ENCODE measurements at places on chromosomes 6 and 20.

GRCh38 chr6:152471456-152472265 lies 165.5 kb downstream of the SYNE1 start:
- no peak for DNase-seq

DNA sequence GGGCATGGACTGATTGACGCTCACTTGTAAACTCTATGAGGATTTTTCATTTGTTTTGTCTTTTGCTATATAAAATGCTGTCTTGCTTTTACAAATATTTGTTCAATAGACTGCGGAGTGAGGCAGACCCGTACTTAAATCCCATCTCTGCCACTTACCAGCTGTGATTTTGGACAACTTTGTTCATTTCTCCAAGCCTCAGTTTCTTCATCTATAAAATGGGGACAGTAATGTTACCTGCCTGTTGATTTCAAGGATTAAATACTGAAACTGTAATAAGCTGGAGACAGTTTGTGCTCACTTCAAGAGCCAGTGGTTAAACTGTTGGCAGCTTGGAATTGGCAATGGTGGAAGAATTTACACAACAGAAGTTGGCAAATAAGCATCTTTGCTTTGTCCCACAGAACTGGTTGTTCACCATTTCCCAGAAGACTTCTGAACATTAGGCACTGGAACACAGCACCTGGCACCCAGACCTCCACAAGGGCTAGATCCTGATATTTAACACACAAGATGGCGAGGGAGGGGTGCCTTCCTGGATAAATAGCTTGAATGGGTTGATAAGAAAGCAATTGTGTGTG lies 479.2 kb downstream of the QKI start:
- no peak for DNase-seq

DNA sequence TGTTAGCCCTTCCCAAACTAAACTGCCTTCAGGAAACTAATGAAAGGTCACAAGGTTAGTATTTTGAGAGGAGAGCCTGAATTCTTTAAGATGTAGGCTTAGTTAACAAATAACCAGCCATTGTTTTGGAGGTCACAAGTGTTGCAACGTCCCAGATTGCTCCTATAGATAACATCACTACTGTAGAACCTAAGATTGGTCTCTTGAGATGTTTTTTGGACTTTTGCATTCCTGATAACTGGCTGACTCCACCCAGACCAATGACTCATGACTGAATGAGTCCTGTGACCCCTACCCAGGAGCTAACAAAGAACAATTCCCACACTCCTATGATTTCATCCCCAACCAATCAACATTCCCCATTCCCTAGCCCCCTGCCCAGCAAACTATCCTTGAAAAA lies 178.8 kb downstream of the SCP2D1 start:
- no peak for DNase-seq

DNA sequence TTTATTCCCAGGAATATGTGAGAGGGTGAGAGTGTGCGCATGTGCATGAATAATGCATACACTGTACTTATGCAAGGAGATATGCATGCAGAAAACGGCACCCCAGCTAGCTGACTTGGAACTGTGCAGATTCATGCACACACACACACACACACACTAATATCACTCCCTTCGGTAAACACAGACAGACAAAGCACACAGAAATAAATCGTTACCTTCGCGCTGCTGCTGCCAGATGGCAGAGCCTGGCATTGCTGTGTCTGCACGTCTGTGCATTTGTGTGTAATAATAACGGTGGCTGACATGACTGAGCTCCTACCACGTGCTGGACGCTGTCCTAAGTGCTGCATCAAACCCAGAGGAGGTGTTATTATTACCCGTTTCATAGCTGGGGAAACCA lies 36.8 kb downstream of the PREX1 start:
- DNase-seq, result no peak

DNA sequence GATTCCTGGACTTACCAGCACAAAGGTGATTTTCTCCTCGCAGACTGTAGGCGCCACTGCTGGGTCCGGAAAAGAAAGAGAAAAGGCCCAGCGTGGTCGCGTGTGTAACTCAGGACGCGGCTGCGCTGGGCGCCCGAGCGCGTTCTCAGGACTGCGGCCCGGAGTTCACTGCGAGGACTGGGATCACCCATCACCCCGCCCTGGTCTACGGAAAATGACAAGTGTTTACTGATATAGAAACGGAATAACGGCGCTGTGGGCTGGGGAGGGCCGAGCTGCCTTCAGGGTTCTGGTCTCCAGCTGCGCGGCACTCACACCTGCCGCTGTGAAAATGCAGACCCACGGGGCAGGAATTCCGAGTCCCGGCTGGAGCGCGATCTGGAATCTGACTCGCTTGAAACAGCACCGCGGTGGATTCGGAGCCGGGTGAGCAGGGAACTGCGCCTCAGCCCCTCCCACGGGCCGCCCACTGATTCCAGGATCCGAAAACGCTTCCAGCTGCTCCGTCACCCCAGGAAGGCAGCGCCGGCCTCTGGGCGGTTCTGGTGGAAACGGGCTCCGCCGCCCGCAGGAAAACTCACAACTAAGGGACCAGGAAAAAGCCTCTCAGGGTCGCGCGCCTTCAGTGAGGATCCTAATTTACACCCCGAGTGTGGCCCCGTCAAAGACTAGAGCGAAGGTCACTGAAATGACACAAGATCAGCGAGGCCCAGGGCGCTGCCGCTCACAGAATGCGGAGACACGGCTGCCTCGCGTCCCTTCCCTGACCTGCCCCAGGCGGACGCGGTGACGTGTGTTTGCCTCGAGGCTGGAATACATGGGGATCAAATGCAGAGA lies 34.5 kb downstream of the HLA-A start:
- DNase-seq, result peak; percentile 78

GRCh38 chr6:11434565-11435326 lies 102.8 kb upstream of the TMEM170B start:
- DNase-seq, result no peak

- DNase-seq, result no peak
Measured at GRCh38 chr6:170250455-170250854, 40.4 kb downstream of the DLL1 start.

DNA sequence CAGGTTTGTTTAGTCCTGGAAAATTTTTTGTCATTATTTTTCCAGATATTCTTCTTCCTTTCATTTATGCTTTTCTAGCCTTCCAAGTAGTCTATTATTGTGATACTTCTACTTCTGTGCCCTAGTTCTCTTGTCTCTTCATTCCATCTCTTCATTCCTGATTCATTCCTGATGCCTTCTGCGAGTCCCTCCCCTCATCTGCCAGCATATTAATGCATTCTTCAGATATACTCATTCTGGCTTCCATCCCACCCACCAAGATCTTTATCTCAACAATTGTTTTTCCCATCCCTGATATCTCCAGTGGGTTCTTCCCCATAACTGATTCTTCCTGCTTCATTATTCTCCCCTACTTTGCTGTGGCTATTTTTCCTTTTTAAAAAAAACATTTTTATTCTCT lies 35.2 kb downstream of the ALDH5A1 start:
- no peak for DNase-seq

GRCh38 chr6:39952167-39952566 lies 17.9 kb upstream of the MOCS1 start:
- DNase-seq, result no peak

DNA sequence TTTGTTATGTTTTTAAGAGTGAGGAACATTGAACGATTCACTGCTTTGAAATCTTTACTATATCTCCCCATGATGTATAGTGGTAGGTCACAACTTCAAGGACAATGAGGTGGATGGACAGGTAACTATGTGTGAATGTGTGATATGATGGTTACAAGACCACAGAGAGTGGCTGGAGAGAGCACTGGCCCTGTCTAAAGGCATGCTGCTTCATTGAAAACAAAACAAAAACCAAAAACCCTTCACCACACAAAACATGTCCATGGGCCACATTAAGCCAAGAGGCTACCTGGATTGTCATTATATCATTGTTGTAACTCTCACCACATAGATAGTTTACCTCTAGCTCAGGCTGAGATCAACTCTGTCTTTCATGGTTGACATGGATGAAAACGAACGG lies 180.6 kb upstream of the TENT5A start:
- DNase-seq, result no peak

- DNase-seq, result peak; percentile 59
Measured at GRCh38 chr20:62927128-62927705, 912 bp upstream of the DIDO1 start.
